ENCODE measurements at places on chromosomes 7 and 10.

DNA sequence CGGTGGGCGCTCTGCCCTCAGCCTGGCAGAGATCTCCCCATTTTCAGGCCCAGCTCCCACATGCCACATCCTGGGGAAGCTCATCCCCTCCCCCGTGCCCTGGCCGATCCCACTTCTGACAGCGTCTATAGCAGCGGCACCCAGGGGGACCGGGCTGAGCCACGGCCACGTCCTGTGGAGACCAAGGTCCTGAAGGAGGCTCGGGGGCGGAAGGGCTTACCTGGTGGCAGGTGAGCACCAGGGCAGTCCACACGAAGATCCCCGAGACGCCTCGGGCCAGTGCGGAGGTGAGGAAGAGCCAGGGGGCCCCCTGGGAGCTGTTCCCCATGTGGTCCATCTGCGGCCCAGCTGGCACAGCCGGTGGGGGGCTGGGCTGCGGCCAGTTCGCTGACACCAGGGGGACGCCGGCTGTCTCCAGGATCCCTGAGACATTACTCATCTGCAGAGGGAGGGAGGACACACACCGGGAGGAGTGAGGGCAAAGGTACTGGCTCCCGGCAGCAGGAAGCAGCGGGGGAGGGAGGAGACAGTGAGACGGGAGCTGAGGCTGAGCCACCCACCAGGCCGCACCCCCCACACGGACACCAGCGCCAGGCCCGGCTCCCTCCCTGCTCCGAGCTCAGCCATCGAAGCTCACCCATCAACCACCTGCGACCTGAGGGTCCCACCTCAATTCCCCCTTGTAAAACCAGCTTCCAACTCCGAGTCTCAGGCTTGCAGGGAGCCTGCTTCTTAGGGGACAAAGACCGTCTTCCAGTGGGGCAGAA is 776 bp downstream of the TMEM184A start:
- no peak for DNase-seq

GRCh38 chr10:4810092-4810491 is 15.9 kb upstream of the AKR1E2 start:
- no peak for DNase-seq

DNA sequence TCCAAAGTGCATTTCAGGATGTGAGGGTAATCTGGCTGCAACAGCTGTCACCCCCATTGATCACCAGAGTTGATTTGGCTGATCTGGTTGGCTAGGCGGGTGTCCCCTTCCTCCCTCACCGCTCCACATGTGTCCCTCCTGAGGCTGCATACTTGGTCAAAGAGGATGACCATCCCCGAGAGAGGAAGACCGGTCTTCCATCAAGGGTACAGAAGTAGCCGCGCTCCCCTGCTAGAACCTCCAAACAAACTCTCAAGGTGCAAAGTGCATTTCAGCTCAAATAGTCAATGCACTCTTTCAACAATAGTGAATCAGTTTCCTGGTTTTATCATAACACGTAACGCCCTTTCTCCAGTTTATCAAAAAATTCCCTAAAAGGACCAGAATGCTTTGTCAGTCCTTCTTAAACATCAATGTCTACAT is 44.6 kb downstream of the CARD11 start:
- no peak for DNase-seq

DNA sequence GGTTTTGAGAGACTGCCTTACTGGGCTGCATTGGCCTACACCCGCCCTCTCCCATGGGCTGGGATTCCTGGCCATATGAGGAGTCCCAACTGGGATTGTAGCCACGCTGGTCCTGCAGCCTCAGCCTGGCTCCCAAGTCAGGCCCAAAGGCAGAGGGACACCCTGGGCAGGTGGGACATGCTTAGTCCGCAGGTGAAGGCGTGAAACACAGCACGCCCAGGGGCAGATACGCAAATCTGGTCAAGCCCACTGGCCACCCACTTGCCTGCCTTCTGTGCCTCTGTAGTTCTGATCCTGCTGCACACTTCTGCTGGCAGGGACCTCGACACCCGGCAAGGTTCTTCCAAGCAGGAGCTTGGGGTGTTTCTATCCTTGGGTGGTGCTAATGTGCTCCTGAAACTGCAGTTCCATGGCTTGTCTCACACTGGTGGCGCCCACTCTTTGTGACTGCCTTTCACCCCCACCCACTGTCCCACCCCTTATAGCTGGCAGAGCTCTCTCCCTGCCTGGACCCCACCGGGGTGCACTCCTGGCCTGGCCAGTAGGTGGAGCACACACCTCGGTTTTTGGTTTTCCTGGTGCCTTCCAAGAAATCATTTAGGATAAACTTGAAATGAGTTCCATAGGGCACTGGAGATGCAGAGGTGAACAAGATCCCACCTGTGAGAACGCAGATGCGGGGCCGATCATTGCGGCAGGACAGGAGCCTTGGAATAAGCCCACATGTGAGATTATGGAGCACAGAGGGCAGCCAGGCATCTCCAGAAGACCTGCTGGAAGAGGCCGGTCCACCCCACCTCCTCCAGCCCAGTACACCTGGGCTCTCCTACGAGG is 47.9 kb downstream of the MKI67 start:
- DNase-seq = peak; percentile 35

DNA sequence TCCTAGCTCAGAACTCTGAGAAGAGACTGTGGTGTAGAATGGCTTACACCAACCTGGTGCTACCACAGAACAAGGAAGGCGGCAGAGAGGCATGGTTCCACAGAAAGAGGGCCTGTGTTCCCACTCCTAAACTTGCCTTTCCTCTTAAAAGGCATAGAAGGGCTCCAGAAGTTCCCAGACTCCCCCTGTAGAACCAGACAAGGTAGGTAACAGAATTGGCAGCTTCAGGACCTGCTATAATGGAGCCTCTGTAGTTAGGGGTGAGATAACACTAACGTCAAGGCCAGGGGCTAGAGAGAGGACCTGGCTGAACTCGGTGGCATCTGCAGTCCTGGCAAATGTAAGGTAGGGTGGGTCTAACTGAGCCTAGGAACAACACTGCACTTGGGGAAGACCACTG is 26.7 kb upstream of the SGMS1 start:
- no peak for DNase-seq

Measured in SK-N-DZ (cell line).